ENCODE measurements at places on chromosomes 7 and 10.

GRCh38 chr7:66237906-66238772 is 33.0 kb downstream of the TPST1 start:
- DNase-seq = no peak

GRCh38 chr10:43313901-43314300 is 47.0 kb upstream of the RASGEF1A start:
- DNase-seq = no peak

- DNase-seq = no peak
Observed at GRCh38 chr7:75534727-75535307, 42.7 kb downstream of the SPDYE5 start.

GRCh38 chr10:69816521-69816920 is 14.8 kb downstream of the COL13A1 start:
- no peak for DNase-seq

- no peak for DNase-seq
Observed at GRCh38 chr10:79137826-79138225, 69.1 kb downstream of the ZMIZ1 start.
